ENCODE measurements at places on chromosomes 5 and 9.

DNA sequence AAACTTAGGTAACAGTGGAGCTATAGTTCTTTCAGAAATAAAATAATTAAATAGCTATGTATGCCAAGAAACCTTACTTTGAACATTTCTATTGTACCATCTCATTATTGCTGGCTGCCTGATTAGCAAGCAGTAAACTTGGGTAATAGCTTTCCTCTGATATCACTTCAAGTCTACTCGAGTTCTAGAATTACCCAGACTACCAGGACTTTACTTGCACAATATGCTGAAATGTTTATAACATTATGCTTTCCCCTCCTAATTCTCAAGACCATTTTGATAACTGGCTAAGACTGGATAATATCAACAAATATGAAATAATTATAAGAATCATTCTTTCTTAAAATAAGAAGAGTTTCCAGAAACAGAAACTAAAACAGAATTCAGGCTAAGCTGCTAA lies 512.6 kb downstream of the RAB3C start:
- peak; percentile 81 for DNase-seq

GRCh38 chr5:139949710-139950109 lies 93.4 kb downstream of the NRG2 start:
- DNase-seq, result no peak

- DNase-seq, result no peak
These were observed 5.5 kb downstream of the TTC16 start for GRCh38 chr9:127721391-127721821.

GRCh38 chr9:135618866-135619598 lies 20.3 kb downstream of the GLT6D1 start:
- no peak for DNase-seq

GRCh38 chr9:34048727-34049629 lies at the start of gene UBAP2:
Gene UBAP2, minus strand, starts transcription at chr9:34048887. Its CDS starts 31,739 bp downstream, at chr9:34017148.
- DNase-seq, result peak; percentile 97

DNA sequence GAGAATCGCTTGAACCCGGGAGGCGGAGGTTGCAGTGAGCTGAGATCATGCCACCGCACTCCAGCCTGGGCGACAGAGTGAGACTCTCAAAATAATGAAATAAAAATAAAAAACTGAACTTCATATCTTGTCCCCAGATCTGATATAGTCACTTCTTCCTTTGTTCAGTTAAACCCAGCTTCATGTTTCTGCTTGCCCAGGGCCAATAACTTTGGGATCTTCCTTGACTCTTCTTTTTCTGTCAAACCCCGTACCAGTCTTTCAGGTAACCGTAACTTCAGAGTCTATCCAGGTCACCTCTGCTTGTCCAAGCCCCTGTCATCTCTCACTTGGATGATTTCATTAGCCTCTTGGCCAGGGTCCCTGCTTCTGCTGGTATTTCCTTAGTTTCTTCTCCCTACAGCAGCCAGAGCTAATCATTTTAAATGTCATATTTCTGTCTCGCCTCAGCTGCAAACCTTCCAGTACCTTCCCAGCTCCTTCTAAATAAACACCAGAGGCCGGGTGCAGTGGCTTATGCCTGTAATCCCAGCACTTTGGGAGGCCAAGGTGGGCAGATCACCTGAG lies 19.7 kb upstream of the ABL1 start:
- DNase-seq, result no peak

DNA sequence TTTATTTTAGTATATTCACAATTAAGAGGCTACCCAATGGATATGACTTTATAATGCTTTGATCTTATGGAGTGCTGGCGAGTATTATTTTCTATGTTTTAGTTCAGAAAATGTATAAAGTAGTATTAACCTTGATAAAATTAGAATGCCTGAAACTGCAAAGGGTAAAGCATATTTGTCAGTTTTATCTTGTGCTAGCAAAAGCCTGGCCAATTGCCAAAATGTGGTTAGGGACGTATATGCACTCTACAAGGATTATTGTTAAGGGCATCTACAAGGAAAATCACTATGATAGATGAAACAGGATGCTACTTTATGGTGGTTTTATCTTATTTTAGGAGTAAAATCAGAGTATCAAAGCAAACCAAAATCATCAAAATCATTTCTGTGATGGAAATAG lies 281.7 kb downstream of the CCDC171 start:
- DNase-seq, result peak; percentile 29

- DNase-seq, result no peak
These were observed 49.6 kb downstream of the NIPAL4 start for GRCh38 chr5:157509587-157509986.
